ENCODE measurements at places on chromosomes 3 and 15.

DNA sequence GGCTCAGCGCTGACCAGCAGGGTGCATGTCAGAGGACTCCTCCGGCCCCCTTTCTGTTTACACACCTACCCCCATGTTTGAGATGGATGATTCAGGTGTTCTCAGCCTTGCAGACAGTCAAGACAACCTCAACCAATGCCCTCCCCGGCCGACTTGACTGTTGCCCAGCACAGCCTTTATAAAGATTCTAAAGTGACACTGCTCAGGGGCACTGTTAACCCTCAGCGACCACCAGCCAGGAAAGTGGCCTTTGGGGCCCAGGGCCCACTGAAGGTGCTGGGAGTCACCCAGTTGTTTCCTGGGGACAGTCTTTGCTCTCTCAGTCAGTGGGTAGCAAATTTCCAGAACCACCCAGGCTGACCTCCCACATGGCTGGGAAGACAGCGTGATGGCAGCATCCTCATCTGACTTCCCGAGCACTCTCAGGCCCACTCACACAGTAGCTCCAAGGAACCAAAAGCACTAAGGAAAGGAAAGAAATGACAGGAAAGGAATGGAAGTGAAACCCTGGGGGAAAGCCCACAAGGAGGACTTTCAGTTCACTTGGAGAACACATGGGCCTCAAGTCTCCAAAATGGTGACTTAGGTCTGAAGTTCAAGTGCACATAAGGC lies 128.4 kb downstream of the ASB7 start:
- DNase-seq: no peak

DNA sequence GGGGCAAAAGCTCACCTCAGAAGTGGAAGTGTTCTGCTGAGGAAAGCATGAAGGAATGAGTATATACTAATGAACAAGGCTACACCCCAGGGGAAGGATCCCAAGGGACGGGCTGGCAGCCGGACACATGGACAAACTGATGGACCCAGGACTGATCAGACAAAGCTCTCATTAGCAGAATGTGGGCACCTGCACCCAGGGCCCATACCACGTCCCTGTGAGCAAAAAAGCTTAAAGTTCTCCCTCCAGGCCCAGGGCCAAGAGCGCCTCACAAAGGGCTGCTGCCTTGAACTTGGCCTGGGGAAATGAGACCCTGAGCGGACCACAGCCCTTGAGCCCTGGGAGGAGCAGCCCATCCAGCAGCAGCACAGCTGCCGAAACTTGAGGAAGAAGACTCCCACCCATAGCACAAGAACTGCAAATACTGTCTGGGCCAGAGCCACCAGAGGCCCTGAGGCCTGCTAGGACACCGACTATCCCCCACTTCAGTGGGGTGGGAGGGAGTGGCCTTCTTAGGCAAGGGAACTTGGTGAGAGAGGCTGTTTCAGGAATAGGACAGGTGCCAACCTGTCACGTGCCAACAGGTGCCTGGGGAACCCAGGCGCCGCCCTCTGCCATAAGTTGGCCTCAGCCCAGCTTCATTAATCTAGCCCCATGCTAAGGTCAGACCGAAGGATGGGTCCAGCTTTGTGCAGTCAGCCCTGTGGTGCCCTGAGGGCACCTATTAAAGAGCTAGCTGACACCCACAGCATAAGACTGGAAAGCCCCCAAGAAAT lies 2.3 kb upstream of the GMPPB start:
- no peak for DNase-seq

DNA sequence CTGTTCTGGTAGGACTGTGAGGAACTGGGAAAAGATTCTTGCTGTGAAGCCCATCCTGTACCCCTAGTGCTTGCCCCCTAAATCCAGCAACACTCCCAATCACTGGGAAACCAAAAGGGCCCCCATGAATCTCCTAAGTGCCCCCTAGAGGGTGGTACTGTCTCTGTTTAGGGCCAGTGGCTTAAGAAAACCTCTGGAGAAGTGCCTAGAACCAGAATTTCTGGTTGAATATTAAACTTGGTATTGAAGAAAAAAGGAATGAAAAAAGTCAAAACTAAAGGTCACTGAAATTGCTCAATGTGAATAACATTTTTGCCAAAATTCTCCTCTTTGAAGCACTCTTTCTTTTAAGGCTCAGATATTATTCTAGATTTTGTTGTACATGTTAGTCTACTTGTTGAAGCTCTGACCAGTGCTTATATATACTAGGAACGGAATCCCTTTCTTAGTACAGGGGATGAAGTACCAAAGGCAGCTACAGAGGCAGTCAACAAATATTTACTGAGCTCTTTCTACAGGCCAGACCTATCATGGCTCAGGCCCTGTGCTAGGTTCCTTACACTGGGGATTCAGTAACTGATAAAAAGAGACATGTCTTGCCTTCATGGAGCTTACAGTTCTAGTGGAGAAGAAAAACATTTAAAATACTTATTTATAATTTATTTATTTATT lies 138.8 kb downstream of the MYLK start:
- no peak for DNase-seq

DNA sequence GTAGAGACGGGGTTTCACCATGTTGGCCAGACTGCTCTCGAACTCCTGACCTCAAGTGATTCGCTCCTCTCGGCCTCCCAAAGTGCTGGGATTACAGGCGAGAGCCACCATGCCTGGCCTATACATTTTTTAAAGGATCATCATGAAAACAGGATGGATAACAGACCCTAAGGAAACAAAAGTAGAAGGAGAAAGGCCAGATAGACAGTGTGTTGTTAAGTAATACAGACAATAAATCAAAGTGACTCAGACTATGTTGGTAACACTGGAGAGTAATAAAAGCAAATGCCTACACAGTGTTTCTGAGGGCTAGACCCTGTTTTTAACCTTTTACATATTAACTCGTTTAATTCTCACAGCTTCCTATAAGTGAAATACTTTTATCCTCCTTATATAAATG lies 133.8 kb upstream of the MCTP2 start:
- no peak for DNase-seq

- DNase-seq: no peak
These were observed 17.7 kb downstream of the TOPAZ1 start for GRCh38 chr3:44259404-44259803.

GRCh38 chr3:4577721-4578120 lies 84.6 kb downstream of the ITPR1 start:
- no peak for DNase-seq

- no peak for DNase-seq
These were observed 1.8 kb downstream of the CLDN18 start for GRCh38 chr3:138011722-138012121.

DNA sequence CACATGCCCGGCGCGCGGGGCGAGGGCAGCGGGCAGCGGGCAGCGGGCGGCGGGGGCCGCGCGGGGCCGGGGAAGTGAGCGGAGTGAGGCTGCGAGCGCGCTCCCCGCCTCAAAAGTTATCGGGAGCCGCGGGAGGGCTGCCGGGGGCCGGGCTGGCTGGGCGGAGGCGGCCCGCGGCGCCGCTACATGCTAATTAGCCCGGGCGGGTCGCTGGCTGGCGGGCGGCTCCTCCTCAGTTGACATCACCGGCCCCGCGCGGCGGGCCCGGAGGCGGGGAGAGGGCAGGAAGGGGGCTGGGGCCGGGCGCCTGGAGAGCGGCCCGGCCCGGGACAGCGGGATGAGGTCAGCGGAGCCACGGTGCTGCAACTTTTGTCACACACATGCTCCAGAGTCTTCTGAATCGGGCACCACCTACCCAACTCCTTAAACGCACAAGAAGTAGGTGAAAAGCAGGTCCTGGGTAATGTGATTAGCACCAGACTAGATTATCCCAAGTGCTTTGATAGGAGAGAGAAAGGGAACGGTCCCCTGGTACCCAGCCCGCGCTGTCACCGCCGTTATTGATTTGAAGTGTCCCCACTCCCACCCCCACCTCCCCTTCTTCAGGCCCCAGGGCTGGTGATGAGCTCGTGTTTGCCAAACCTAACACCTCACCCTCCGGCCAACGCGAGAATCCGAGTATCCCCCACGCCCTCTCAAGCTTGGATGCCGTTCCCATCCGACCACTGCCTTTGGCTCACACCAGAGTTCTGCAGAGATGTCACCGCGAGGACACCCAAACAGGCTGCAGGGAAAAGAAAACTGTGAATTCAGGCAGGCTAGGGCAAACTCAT lies at the start of gene HEG1:
TSS of gene HEG1 (minus strand) at position 85 of the 833 bp plus-strand sequence. CDS start 107 bp downstream, outside the sequence.
- peak; percentile 78 for DNase-seq

- no peak for DNase-seq
These were observed 19.1 kb upstream of the FSTL1 start for GRCh38 chr3:120469882-120470301.

DNA sequence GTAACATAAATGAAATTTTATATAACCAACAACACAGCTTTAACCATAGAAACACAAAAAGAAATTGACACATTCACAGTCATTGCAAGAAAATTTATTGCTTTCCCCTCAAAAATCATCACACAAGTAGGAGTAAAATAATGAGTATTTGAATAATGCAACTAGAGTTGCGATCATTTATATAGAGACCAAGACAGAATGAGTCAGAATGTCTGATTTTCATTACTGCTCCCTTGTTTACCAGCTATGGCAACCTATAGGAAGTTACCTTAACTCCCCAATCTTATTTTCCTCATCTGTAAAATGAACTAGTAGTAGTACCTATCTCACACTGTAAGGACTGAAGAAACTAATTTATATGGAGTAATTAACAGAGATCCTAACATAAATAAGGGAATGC lies 105.4 kb upstream of the CTDSPL start:
- no peak for DNase-seq

- no peak for DNase-seq
These were observed 61.0 kb downstream of the HMG20A start for GRCh38 chr15:77481670-77482069.

DNA sequence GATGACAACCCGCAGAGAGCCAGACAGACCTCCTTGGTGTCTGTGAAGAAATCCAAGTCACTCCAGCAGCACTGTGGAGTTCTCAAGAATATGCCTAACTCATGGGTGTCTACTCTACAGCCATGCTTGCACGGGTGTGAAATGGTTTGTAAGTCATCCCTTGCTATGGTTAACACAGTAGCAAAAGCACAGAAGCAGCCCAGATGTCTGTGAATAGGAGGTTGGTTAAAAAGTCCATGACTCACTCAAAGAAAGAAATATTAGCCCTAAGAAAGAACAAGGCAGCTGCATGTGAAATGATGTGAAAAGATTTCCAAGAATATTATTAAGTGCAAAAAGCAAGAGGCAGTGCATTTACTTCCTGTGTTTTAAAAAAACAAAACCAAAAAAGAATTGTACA lies 12.1 kb upstream of the LIMD1 start:
- no peak for DNase-seq

DNA sequence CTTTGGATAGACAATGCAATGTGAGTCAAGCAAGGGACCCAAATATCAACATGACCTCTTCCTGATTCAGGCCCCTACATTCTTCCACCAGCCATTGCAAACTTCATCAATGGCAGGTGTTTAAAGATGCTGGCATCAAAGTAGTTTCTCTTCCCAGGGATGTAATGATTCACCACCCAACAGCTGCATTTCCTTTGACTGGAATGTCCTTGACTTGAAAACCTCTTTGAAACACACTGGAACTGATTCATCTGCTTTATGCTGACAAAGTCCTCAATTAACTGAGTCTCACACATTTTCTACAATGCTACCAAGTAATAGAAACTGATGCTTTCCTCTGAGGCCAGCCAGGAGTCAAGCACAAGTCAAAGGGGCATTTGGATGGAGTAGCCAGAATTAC lies 385.5 kb downstream of the GBE1 start:
- no peak for DNase-seq
